SJSA1 (cell line): ENCODE measurements at places on chromosomes 2 and 18.

DNA sequence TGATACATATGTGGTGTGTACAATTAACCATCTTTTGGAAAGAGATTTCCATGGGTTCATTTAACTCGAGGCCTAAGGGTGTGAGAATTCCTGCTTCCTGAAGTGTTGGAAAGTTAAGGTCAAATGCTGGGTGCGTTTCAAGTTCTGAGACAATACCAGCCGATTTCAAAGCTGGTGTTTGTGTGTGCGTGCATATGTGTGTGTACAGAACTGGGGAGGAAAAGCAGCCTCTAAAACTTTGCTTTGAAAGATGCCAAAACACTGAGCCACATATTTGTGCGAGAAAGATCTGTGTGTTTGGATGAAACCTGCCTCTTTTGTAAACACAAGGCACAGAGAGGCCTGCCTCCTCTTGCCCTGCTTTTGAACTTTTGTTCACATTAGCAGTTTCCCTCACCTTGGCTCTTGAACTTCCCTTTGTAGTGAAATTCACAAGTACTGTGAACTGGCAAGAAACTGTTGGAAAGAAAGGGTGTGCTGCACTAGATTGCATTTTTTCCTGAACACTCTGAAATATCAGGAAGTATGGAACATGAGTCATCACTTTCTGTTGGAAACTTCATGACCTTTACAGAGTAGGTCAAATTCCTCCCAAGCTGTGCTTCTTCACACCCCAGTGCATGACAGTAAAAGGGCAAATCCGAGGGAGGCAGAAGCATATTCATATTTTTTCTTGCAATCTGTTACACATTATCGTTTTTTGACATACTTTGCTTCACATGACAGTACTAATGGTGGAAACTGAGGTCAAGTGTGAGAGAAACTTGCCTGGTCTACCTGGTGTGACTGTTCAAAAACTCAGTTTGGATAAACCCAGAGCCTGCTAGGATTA, 20.0 kb upstream of the CAVIN2 start:
- DNase-seq = peak; percentile 93

GRCh38 chr2:176385838-176386237, 116.6 kb downstream of the MTX2 start:
- DNase-seq = no peak

DNA sequence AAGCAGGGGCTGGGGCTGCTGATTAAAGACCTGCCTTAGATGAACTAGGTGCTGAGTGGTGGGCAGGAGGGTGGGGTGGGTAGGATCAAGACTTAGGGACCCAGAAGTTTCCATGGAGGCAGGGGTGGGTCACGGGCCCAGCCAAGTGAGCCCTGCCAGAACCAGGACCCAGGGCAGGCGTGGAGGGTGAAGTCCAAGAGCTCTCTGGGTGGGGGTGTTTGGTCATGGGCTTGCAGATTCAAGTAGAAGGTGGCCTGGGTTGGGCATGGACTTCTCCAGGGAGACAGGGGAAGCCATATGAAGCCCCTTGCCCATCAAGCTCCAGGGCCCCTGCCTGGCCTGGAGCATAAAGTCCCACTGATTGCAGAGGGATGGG, 168.8 kb downstream of the SMAD7 start:
- no peak for DNase-seq

- peak; percentile 5 for DNase-seq
Measured at GRCh38 chr2:134260713-134261112, 6.8 kb downstream of the MGAT5 start.

DNA sequence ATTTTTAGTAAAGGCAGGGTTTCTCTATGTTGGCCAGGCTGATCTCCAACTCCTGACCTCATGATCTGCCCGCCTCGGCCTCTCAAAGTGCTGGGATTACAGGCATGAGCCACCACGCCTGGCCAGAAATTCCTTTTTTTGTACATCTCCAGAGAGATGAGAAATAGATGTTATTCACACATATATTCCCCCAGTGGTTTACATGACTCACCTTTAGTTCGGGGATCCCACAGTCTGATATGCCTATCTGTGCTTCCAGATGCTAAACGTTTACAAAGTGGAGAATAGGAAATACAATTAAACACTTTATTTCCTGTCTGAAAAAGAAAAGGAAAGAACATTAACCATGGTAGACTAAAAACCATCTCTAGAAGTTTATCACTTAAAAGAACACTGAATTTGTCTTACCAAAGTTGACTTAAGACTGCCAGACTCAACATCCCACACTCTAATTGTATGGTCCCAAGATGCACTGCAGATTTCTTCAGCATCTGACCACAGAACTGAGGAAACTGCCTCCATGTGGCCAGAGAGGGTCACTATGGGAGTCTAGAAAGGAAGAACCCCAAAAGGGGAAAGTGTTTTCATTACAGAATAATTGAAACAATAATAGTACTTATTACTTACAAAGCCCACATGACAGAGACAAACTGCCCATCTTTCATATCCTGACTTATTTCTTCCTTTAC, 12.6 kb upstream of the ICA1L start:
- DNase-seq = no peak

- DNase-seq = no peak
Measured at GRCh38 chr2:189369566-189369965, 71.7 kb upstream of the WDR75 start.

GRCh38 chr2:76330865-76331264, 620.1 kb upstream of the GCFC2 start:
- no peak for DNase-seq

DNA sequence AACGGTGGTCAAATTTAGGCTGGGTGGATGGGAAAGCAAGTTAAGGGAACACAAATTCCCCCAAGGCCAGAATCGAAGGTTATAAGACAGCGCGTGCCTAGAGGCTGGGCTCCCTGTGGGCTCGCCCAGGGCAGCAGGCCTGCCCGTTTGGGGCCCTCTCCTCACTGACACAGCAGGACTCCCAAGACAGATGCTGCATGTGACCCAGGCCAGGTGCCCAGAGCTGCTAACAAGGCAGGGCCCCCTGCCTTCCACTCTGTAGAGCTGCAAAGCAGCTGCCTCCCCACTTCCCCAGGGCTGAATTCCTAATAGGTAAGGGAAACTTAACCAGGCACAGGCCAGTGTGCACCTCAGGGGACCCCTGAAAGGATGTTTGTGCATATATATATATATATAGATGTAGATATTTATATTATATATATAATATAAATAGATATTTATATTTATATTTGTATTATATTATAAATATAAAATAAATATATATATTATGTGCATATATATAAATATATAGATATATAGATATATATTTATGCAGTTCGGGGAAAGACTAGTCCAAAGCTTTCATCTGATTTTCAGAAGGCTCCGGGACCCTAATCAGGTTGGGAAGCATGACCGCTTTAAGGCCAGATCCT, 43.7 kb downstream of the TMEM37 start:
- no peak for DNase-seq

GRCh38 chr2:71605781-71606241, 152.4 kb downstream of the DYSF start:
- DNase-seq = peak; percentile 28

GRCh38 chr2:202442882-202443281, 66.8 kb downstream of the BMPR2 start:
- DNase-seq = no peak

DNA sequence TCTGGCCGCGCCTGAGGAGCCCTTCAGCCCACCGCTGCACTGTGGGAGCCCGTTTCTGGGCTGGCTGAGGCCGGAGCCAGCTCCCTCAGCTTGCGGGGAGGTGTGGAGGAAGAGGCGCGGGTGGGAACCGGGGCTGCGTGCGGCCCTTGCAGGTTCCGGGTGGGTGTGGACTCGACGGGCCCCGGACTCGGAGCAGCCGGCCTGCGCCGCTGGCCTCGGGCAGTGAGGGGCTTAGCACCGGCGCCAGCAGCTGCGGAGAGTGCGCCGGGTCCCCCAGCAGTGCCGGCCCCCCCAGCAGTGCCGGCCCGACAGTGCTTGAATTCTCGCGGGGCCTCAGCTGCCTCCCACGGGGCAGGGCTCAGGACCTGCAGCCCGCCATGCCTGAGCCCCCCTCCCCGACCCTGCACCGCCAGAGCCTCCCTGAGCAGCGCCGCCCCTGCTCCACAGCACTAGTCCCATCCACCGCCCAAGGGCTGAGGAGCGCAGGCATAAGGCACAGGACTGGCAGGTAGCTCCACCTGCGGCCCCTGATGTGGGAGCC, 534.2 kb downstream of the ZNF804A start:
- no peak for DNase-seq

- DNase-seq = no peak
Measured at GRCh38 chr2:101017371-101017770, 15.3 kb downstream of the RPL31 start.

DNA sequence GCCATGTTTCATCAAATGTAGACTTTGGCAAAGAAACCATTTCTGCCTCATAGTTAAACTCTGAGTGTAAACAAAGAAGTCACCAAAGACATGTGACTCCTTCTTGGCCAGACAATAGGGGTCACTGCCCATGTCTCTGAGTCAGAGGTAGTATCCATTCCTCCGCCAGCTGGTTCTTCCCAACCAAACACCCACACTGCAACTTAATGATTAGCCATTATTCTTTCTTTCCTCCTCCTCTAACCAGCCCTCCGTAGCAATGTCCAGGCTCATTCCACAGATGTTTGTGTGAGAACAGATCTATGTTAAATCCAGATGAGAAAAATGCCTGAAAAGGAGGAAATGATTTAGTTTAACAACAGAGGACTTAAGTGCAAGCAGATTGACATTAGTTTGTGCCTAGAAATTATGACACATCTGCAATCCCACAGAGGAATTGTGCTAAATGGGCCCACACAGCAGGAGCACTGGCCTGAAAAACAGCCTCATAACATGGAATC, 127.9 kb upstream of the SH3BP4 start:
- DNase-seq = peak; percentile 88

DNA sequence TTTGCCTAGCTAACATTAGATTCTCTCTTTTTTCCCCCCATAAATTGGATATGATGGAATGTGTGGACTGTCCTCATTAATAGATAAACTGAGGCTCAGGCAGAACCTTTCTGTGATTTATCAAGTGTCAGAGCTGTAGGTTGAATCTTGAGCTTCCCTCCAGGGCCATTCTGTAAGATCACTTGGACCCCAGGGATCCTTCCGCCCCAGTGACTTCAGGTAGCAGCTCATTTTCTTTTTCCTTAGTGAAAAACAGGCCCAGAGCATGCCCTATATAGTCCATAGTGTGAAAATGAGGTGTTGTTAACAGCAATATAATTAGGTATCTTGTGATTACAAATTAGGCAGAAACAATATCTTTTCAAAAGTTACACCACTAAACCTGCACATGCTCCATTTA, 269.7 kb downstream of the ZNF385B start:
- DNase-seq = no peak

DNA sequence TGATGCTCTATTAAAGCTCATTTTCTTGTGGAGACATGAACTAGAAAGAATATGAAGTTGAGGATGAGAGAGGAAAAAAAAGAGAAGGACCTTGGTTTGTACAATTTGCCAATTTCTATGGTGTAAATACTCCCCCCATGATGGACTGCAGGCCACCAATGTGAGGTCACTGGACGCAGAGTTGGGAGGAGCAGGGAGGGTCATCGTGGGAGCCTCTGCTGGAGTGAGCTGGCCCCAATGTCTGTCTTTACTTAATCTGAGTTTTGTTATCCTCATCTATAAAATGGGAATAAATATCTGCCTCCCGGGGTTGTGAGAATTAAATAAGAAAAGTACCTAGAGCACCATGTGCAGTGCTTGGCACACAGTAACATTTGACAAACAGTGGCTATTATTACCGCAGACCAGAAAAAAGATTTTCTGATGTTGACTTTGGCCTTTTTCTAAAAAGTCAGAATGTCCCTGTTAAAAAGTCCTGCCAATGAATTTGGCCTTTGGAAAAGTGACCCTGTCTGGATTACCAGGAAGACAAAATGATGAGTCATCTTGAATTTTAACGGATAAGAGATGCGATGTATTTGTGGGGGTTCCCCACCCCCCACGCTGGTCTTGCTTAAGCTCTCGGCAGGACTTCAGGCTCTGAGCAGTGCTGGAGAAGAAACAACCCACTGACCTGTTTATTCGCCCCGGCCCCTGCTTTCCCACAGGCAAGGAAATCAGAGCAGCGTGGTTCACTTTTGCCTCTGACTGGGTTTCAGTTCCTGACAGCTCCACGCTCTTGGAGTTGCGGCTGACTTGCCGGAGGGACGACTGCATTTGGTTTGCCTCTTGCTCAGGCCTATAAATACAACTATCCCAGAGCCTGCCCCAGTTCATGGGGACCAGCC, 50.3 kb upstream of the FOSL2 start:
- DNase-seq = peak; percentile 85

GRCh38 chr18:79510046-79510685, 114.4 kb downstream of the NFATC1 start:
- DNase-seq = no peak

DNA sequence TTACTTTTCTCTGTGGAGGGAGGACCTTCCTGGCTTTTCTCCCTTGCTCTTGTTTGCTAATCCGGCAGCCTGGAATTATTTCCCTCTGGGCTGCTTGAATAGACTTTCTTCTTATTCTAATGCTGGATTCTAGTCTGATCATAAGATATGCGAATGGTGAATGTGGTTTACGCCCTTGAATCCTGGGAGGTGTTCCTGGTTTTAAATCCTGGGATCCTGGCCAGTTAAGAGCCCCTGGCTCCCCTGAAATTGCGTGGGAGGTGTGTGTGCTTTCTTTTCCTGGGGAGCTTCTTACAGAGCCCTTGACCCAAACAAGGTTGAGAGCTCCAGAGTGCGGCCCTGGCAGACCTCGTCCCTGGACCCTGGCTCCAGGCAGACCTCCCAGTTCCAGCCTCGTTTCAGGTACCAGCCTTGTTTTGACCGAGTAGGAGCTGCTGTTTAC, 2.8 kb downstream of the SH3BP4 start:
- DNase-seq = peak; percentile 47

DNA sequence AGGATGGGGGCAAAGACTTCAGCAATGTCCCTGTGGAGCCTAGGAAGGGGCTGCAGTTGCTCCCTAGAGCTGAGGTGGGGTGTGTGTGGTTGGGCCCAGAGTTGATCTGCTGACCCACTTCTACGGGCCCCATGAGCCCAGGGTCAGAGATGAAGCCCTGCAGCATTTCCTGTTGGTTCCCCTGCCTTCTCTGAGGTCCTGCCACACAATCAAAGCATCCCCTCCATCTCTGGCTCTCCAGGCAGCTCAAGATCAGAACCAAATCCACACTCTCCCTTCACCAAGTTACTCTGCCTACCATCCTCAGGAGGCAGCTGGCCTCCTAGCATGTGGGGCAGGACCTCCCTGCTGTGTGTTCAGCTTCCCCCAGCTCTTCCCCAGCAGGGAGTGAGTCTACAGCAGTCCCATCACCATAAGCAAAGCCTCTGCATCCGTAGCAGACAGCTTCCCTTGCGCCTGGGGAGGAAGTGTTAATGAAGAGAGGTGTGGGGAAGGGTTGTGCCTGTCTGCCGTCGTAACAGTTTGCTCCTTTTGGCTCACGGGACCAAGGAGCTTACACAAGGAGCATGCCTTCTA, 26.9 kb downstream of the TMEM247 start:
- no peak for DNase-seq

- no peak for DNase-seq
Measured at GRCh38 chr2:71346065-71346464, 14.5 kb downstream of the ZNF638 start.

DNA sequence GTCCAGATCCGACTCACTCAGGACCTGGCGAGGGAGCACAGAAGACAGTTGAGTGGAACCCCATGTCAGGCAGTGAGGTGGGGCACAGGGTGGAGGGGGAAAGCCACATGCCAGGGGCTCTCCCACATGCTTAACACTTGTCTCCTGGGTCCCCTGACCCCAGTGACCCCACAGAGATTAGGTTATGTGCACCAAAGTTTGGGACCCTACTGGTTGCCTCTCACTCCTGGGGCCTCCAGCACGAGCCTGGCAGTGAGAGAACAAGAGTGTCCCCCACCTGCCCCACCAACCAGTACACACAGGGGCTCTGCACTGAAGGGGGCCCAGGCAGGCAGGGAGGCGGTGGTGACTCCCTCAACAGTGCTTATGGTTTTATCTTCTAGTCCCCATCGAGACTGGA, 58.3 kb downstream of the CIB4 start:
- DNase-seq = no peak

- DNase-seq = no peak
Measured at GRCh38 chr2:16204886-16205620, 264.7 kb downstream of the MYCN start.
